ENCODE measurements at places on chromosomes 16 and 17.
A peak's percentile ranks its signal among the peaks of the same experiment; 100 is the strongest.

- no peak for DNase-seq
These were observed 23.6 kb downstream of the GSDMB start for GRCh38 chr17:39894681-39895376.

DNA sequence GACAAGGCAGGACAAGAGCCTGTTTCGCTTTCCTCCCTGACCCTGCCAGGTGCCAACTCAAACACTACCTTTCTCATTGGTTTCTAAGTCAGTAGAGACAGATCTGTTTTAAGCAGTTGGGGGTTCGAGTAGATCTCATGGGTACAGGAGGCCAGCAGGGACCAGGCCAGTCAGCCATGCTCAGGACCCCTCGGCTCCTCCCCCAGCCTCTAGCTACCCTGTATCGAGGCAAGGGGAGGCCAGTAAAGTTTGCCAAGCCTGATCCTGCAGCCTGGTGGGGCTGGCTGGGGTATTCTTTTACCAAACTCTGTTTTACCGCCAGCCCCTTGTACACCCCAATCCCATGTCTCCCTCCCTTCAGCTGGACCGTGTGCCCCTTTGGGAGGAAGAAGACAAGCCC is 26.6 kb downstream of the OR1D5 start:
- no peak for DNase-seq

DNA sequence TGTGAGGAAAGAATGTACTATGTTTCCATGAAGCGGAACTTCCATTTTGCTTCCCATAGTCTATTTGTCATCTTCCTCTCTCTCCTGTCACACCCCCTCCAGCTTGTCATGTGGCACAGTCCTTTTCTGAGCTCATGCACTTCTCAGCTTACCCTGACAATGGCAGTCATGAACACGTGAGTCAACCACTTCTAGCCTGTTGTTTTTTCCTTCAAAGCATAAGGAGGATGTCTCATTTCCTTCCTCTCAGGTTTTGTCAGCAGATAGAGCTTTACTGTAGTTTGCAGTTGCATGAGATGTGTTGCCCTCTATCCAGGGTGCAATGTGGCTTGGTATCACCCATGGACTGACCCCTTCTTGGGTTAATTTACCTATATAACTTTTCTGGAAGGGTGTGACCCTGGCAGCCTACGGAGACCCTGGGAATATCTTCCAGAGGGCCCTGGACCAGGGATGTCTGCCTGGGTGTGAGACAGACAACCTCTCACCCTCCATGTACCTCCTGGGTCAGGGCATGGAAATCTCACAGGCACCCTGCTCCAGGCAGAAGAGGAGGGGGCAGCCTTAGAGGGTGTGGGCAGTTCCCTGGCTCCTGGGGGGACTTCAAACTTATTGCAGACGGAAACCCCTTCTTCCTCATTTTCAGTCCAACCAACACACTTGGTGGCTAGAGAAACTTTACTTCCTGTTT is 4.0 kb upstream of the ZNF267 start:
- peak; percentile 78 for DNase-seq

DNA sequence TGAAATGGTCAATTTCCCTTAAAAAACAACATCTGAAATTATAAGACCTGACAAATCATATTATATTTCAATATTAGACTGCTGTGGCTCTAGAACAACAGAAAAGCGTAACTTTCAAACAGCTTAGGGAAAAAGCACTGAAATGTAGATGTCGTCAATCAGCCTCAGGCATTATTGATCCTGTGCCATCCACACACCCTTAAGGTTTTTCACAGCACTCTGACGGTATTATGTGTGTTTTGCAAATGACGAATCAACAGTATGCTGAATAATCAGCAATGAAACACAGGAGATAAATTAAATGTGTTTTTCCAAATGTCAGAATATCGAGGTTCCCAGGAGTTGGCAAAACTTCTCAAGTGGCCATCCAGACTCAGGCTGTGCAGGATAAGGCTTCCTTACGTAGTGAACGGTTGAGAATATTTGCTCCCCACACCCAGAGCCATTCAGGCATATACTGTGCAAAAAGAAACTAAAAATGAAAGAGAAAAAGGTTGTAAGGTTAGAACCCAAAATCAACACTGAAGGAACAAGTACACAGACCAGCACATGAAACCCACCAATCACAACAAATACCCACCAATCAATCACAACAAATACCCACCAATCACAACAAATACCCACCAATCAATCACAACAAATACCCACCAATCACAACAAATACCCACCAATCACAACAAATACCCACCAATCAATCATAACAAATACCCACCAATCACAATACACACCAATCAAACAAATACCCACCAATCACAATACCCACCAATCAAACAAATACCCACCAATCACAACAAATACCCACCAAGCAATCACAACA is 7.7 kb upstream of the MBTPS1 start:
- no peak for DNase-seq

- DNase-seq = peak; percentile 78
These were observed 4.1 kb downstream of the ZNF688 start for GRCh38 chr16:30567160-30567990.
